ENCODE measurements at places on chromosomes 3 and 15.
A peak's percentile ranks its signal among the peaks of the same experiment; 100 is the strongest.

- no peak for DNase-seq
Observed at GRCh38 chr3:72067721-72068120, 282.8 kb upstream of the PROK2 start.

- no peak for DNase-seq
Observed at GRCh38 chr15:31078471-31078870, 23.1 kb downstream of the TRPM1 start.

DNA sequence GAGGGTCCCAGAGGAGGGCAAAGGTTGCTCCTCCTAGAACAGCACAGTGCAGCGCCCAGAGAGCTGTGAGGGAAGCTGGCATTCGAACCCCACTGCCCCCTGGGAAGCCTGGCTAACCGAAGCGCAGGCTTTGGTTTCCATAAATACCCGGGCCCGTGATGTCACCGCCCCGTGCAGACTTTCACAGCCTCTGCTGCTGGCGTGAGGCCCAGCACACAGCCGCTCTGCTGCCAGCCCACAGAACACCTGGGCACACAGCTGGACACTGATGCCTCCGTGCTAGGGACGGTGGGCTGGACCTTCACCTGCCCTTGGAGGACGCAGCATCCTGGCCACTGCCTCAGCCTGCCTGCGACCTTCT, 1.0 kb downstream of the IQSEC1 start:
- no peak for DNase-seq

DNA sequence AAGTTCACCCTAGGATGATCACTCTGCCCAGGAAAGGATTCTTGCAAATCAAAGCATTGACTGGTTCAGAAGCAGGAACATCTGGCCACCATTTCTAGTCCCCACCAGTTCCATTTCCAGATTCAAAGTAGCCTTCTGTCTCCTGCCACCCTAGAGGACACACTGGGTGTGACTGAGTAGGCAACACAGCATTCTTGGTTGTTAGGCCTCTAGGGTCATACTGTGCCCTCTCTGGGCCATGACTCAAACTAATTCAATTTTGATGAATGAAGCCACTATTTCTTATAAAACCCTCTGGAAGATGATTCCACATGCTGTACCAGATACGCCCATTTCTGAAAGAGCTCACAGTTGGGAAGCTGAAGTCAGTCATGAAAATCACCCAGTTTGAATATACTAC, 69.7 kb downstream of the WDR76 start:
- no peak for DNase-seq

DNA sequence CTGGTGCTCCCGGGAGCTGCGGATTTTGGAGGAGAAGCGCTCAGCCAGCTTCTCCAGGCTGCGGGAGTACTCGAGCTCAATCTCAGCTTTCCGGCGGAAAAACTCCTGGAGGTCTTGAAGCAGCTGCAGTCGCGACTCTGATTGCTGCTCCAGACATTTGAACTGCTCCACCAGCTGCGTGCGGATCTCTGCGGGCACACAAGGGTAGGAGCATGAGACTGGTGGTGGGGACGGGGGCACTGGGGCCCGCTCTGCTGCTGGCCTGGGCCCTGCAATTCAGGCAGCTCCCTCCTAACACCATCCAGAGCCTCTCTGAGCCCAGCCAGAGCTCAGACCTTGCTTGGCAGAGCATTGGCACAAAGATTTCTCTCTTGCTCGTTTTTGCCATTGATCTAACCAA, 124.7 kb downstream of the SRGAP3 start:
- DNase-seq, result no peak

GRCh38 chr15:58472821-58473581, 41.2 kb downstream of the LIPC start:
- peak; percentile 50 for DNase-seq

DNA sequence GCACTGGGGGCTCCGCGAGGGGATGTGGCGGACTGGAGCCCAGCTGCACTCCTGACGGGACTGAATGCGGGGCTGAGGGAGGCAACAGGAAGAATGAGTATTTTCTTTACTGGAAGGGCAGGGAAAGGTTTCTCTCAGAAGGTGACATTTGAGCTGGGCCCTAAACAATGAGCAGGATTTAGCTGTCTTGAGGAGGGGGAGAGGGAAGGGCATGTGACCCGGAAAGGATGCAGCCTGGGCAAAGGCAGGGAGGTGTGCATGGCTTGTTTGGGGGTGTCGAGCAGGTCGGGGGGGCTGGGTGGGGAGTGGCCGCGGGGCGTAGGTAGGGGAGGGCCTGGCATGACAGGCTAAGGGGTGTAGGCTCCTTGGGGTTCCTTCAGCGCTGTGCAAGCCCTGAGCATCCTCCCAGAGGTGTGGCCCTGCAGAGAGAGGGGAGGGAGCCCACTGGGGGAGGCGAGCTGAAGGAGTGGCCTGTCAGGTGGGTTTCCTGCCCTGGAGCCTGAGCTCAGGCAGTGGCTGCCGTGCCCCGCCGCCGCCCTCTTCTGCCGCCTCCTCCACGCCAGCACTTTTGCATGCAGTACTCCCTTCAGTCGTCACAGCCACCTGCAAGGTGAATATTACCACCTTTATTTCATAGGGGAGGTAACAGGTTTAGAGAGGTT, 17.2 kb upstream of the ANKDD1A start:
- peak; percentile 90 for DNase-seq

DNA sequence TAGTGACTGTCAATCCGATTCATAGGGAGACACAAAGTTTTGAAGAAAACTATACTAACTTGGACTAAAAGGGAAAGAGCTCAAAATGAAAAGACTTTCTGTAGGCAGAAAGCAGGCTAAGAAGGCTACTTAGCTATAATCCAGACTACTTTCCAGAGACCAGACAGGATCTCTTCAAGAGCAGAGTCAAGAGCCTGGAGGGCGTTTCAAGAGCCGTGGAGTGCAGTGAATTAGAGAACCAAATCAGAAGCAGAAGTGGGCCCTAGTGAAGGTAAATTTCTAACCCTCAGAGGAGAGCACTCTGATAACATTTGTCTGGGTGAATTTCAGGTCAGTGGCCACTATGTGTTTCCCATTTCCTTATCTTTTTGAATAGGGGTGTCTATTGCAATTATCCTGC, 76.4 kb downstream of the CGGBP1 start:
- DNase-seq, result no peak

DNA sequence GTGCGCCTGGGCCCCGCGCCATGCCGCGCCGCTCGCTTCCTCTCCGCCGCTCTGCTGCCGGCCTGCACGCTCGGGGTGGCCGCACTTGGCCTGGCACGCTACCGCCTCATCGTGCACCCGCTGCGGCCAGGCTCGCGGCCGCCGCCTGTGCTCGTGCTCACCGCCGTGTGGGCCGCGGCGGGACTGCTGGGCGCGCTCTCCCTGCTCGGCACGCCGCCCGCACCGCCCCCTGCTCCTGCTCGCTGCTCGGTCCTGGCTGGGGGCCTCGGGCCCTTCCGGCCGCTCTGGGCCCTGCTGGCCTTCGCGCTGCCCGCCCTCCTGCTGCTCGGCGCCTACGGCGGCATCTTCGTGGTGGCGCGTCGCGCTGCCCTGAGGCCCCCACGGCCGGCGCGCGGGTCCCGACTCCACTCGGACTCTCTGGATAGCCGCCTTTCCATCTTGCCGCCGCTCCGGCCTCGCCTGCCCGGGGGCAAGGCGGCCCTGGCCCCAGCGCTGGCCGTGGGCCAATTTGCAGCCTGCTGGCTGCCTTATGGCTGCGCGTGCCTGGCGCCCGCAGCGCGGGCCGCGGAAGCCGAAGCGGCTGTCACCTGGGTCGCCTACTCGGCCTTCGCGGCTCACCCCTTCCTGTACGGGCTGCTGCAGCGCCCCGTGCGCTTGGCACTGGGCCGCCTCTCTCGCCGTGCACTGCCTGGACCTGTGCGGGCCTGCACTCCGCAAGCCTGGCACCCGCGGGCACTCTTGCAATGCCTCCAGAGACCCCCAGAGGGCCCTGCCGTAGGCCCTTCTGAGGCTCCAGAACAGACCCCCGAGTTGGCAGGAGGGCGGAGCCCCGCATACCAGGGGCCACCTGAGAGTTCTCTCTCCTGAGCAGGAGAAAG, 951 bp downstream of the GPR62 start:
- peak; percentile 52 for DNase-seq

GRCh38 chr3:31157893-31158620, 263.6 kb upstream of the GADL1 start:
- no peak for DNase-seq

GRCh38 chr15:81914734-81915256, 131.0 kb downstream of the MEX3B start:
- DNase-seq, result no peak

DNA sequence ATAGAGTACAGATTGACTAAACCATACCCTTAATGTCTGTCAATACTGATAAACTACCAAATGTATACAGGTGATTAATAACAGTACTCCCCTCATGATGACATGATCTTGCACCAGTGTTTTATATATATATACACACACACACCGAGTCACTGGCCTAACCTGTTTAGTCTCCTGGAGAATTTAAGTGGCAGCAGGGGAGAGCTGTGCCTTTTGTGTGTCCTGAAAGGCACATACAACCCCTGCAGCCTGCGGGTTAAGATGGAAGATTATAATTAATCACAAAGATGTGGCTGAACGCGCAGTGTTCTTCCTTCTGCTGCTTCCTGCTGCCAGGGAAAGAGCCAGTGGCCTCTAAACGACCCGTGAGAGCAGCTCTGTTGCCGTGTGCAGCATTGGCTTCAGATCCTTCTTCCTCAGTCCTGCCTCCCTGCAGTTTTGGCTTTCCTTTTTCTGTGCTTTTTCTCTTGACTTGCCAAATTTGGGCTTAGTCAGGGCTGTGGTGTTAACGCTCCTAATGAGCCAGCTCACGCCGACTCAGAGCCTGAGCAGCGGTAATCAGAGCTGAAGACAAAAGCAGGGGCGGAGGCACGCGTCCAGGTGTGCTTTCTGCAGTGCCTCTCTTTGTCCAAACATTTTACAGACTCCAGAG, 42.5 kb upstream of the UBE3A start:
- DNase-seq, result no peak

GRCh38 chr3:10783360-10784351, 32.4 kb upstream of the SLC6A11 start:
- DNase-seq, result peak; percentile 31

DNA sequence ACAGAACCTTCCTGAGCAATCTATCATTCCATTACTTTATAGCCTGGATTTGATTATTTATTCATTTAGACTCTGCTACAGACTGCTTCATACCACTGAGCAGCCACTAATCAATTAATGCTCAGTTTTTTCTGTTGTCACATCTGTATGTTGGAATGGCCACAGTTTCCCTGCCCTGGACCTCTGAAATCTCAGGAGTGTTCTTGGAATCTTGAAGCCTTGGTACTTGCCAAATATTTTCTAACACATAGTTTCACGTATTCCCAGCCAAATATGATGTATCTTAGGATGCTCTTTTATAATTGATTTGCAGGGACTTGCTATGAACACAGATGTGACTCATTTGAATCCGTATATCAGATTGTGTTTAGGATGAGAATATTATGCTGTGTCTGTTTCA, 225.8 kb downstream of the TAFA4 start:
- DNase-seq, result no peak

- no peak for DNase-seq
Observed at GRCh38 chr3:124609402-124609801, 120.8 kb upstream of the UMPS start.

- no peak for DNase-seq
Observed at GRCh38 chr3:139521144-139521543, 18.4 kb downstream of the RBP1 start.

- no peak for DNase-seq
Observed at GRCh38 chr3:98914210-98915080, 12.9 kb upstream of the DCBLD2 start.

DNA sequence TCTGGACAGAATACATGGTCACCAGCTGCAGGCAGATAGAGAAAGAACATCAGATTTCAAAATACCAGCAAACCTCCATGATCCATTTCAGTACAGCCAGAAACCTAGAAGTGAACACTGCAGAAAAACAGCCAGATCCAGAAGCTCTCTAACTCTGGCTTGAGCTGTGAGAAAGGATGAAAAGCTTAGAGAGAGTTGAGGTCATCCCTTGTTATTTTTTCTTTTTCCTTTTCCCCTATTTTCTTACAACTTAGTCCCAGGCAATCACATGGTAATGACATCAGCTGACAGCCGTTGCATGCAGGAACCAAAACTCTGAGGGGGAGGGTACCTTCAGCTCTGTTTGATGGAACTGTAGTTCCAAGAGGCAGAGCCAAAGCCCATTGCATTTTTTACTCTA, 113.2 kb downstream of the TCF12 start:
- no peak for DNase-seq

DNA sequence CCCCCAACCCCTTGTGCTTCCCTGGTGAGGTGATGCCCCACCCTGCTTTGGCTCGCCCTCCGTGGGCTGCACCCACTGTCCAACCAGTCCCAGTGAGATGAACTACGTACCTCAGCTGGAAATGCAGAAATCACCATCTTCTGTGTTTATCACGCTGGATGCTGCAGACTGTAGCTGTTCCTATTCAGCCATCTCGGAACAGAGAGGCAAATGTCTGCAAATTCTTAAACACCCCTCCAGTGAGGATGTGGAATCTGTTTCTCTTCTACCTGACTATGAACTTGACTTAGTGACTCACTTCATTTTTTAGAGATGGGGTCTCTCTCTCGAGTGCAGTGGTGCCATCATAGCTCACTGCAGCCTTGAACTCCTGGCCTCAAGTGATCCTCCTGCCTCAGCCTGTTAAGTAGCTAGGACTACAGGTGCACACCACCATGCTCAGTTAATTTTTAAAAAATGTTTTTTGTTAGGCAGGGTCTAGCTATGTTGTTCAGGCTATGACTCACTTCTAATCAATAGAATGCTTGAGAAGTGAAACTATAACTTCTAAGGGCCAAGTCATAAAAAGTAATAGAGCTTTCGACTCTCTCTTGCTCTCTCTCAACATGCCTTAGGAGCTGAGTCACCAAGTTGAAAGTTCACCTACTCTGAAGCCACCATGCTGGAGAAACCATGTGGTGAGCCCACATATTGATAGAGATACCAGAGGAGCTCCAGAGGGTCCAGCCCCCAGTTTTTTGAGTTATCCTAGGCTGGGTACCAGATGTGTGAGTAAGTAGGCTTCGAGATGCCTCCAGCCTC, 11.5 kb upstream of the PARP14 start:
- DNase-seq, result no peak

DNA sequence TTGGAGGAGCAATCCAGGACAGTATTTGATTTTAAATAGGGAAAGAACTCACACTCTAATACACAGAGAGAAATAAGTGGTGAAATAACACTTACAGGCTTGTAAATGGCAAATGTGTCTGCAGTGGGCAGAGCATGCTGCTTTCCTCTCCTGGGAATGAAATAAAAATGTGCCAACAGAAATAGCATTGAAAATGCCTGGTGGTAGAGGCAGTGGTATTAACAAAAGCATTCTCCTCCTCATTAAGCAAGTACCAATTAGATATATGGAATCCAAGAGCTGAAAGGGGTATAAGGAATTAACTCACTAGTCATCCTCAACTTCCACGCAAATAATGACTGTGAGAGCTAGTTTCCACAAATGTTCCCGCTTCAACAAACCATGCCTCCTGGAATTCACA, 364.1 kb upstream of the KCNMB2 start:
- DNase-seq, result no peak

GRCh38 chr15:38134252-38134651, 118.4 kb upstream of the SPRED1 start:
- no peak for DNase-seq

DNA sequence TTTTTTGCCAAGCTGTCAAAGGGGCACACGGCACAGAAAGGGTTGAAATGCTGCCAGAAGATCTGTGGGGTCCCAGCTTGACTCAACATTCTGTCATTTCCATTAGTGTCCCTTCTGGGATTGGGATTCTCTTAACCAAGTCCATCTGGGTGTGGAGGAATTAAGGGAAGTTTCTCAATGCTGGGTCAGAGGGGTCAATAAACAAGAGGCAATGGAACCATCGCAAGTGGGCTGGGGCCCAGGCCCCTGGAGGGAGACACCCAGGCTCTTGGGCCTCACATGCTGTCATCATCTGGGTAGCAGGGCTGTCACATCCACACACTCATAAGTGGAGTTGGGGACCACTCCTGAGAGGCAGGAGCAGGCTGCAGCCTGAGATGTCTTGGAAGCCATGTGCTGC, 8.1 kb upstream of the APOD start:
- DNase-seq, result no peak
